ENCODE measurements at places on chromosomes 2 and 18.

GRCh38 chr2:222305516-222306392 lies 7.0 kb upstream of the PAX3 start:
- DNase-seq, result no peak

DNA sequence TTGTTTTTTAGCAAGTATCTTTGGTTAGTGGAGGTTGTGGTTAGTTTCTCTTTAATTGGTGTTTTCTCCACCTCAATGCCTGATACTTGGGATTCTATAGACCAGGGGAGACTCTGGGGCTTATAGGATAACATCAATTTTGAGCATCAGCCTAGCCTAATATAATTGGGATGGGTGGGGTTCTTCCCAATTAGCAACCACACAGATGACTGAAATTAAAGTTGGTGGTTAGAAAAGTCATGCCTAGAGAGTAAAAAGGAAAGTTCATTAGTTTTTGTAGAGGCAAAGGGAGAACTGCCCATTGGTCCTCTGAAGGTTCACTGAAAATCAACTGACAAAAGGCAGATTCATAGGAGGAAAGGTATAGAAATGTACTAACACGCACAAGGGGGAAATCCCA lies 843.3 kb downstream of the TSN start:
- no peak for DNase-seq

GRCh38 chr2:1049691-1050090 lies 99.0 kb downstream of the SNTG2 start:
- no peak for DNase-seq

DNA sequence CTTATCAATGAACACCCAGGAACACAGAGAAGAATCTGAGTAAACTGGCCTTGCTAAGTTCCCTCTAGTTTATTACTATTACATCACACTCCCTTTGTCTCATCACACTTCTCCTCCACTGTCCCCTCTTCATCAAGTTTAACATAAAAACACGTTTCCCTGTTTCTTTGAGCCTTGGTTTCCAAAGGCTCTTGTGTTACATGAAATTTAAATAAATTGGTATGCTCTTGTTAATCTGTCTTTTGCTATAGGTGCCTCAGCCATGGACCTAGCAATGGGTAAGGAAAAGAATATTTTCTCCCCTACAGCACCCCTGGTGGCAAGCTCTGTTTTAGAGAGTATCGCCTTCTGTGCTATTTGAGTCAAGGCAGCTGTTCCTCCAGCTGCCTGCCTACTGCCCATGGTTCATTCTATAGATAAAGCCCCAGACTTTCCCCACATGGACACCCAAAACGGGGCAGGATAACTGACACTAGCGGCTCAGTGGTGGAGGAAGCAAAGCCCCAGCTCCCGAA lies 31.8 kb downstream of the TGIF1 start:
- no peak for DNase-seq

- no peak for DNase-seq
These were observed 39.1 kb downstream of the CUL3 start for GRCh38 chr2:224545884-224546644.

DNA sequence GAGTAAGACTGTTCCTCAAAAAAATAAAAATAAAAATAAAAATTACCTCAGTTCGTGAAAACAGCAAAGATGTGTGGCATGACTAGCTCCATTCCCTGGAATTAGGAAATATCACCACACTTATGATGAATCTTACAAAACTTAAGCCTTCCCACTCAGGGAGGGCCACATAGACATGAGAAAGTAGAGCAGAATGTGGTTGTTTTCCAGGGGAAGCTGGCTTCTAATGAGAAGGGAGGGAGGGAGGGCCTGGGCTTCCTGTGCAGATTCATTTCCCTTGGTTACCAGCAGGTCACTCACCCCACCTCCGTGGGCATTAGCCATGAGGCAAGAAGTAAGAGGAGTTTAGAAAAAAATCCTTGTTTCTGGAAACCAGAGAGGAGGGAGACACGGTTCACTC lies 95.9 kb upstream of the RMDN2 start:
- no peak for DNase-seq

DNA sequence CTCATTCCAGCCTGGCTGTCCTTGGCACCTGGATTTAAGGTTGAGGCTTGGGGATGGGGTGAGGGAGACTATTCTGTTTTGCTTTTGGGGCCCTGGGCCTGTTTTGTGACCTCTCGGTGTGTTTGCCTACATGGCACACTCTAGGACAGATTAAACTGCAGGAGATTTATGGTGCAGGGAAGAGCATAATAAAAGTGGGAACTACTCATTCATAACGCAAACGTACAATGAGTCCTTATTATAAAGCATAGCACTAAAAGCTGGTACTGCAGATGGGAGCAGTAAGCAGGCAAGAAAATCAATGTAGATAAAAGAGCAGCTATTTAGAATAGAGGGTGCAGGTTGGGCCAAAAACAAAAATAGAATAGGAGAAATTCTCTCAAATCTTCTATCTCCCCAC lies 238.4 kb downstream of the ACTR3 start:
- no peak for DNase-seq

- no peak for DNase-seq
These were observed 162.0 kb downstream of the CAPN13 start for GRCh38 chr2:30645081-30645744.

GRCh38 chr2:190443778-190444481 lies 35.8 kb downstream of the MFSD6 start:
- DNase-seq, result no peak

DNA sequence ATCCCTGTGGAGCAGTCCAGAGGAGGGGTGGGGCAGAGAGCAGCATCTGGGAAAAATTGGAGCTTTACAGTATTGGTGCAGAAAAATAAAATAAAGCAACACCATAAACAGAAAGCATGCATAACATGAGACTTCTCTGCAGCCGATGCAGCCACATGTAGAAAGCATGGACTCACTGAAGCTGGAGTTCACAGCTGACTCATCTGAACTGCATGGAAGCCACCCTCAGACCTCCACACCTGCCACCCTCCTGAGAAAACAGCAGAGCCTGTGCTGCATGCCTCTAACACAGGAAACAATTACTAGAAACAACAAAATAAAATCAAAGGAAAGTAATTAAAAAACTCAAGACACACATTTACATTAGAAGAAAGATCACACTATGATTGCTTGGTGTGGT lies 169.4 kb upstream of the ALKAL2 start:
- no peak for DNase-seq

GRCh38 chr2:111106706-111107105 lies 14.0 kb upstream of the BCL2L11 start:
- DNase-seq, result no peak

DNA sequence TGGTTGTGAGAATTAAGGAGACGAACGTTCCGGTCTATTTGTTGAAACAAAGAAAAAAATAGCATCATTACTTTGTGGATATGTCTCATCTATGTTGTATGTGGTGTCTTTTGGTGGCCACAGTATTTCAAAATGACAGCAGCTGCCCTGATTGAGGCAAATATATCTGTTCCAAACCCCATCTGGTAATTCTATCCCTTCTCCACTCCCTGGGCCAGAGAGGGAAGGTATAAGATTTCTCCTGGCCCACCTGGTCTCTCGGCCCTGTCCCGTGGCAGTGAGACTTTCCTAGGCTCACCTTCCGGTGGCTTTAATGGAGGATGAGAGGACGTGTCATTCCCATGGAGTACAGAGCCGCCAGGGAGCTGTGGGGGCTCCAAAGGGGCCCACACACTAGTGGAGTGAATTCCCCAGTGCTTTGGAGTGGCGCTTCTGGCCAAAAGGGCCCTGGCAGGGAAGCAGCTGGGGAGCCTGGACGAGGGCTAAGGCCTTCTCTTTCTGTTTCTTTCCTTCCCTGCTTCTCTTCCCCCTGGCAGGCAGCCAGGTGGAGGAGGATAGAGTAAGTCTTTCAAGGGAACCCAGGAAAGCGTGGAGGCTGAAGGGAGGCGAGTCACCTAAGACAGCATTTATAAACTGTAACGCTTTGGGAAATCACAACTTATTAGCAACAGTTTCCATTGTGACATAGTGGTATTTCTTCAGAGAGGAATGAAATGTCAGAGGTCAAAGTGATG lies 5.6 kb downstream of the FOSL2 start:
- no peak for DNase-seq

- DNase-seq, result no peak
These were observed 178.0 kb upstream of the SPOPL start for GRCh38 chr2:138323382-138324067.

DNA sequence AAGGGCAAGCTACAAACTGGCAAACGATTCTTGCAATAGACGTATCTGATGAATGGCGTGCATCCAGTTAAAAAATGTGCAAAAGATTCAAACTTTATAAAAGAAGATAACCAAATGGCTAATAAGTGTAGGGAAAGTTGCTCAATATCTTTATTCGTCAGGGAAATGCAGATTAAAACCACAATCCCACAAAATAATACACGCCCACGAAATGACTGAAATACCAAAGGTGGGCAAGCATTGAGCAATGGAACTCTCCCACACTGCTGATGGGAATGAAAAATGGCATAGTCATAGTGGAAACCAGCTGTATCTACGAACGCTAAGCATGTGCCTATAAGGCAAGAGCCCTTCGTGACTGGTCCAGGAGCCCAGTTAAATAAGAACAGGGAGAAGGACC lies 168.6 kb upstream of the SIX2 start:
- no peak for DNase-seq

DNA sequence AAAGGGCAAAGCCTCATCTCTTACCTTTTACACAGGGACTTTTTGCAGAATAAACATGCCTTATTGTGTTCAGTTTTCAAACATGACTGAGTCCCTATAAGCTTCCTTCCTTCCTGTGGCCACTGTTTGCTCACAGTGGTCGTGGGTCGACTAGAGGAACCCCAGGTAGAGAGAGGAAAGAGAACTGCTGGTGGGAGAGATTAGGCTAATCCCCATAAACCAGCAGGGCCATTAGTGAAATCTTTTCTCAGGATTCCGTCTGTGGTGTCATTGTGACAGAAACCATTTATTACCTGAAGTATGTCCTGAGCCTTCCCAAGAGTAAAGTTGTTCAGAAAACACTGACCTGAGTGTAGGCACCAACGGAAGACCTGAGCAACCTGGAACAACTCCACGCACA lies 21.3 kb upstream of the BOD1L2 start:
- DNase-seq, result no peak

Measured in activated T-cell treated with anti-CD3 and anti-CD28 coated beads for 24 hours (primary cell).